GM23248 (cell line): ENCODE measurements at places on chromosomes 2 and 18. TPM values are rescaled to one million over a fixed set of nuclear protein-coding genes. Genes with fewer than 3 reads are reported as not detected.

DNA sequence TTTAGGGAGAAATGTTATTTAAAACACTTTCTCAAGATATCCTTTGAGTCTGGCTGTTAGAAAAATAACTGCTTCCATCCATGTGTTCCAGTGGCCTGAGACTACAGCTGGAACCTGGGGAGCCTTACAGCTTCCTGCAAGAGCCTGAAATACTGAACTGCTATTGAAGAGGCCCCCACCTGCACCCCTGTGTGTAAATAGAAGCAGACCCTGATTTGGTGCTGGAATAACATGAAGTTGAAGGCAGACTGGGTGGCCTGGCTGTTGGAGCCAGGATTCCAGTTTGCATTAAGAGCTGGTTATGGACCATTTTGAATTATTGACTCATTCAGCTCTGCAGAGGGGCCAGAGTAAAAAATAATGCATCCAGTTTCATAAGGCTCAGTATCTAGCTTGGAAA lies 61.9 kb downstream of the DIS3L2 start:
- H3K27ac ChIP-seq: no peak overlapping the region
- no peak overlapping the region for H3K4me3 ChIP-seq
- no peak for DNase-seq
- no peaks in the 10 kb centered on the region for H3K27me3 ChIP-seq

GRCh38 chr2:212520340-212520739 lies 18.3 kb downstream of the ERBB4 start:
- DNase-seq: peak; percentile 26
- no peaks in the 10 kb centered on the region for H3K4me1 ChIP-seq
- H3K4me3 ChIP-seq: no peak overlapping the region
- no peaks in the 10 kb centered on the region for H3K36me3 ChIP-seq
- H3K27me3 ChIP-seq: no peaks in the 10 kb centered on the region
- H3K27ac ChIP-seq: no peak overlapping the region

DNA sequence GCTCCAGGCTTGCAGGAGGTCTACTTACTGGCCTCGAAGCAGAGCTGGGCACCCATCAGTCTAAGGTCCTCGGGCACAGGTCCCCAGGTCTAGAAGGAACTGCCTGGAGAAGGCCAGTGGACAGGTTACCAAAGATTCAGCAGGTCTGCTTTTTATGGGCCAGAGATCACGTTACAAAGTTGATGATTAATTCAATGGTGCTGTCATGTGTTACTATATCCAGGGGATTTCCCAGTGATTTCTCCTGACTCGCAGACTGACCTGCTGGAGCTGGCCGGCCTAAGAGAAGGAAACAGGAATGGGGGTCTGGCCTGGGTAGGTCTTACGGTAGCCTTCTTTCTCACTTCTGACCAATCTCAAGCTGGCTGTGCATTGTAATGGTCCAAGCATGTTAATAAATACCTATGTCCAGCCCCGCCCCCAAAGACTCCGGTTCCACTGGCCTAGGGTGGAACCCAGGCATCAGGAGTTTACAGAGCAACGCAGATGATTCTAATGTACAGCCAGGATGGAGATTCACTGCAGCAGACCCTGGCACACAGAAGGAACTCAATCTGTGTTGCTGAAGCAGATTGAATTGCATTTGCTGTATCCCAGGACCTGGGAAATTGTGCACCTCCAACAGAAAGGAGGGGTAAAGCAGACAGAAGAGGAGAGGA lies at the start of gene NEURL3:
Gene NEURL3 (minus strand): TSS at position 127 of the 659 bp plus-strand sequence. CDS start 71 bp downstream, at position 56.
- H3K4me3 ChIP-seq: no peak within 1 kb of the TSS
- H3K4me1 ChIP-seq: no peaks in the 10 kb centered on the region
- peaks cover 7% of the 10 kb centered on the region for H3K27me3 ChIP-seq
- no peaks in the 10 kb centered on the region for H3K36me3 ChIP-seq
- no peak within 1 kb of the TSS for H3K27ac ChIP-seq

DNA sequence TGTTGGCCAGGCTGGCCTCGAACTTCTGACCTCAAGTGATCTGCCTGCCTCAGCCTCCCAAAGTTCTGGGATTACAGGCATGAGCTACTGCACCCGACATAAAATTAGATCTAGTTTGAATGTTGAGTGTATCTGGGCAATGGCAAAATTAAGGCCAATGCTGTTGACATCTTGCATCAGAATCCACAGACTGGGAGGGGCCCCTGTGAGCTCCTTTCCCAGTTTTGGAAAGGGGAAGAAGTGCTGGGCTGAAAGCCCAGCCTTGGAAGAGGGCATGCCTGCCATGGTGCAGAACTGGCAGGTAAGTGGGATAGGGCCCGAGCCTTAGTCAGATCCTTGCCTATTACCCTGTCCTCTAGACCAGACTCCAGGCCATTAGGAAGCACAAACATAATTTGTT lies 4.5 kb upstream of the MYOM1 start:
- H3K27ac ChIP-seq: no peak overlapping the region
- no peak for DNase-seq
- H3K27me3 ChIP-seq: no peaks in the 10 kb centered on the region
- no peaks in the 10 kb centered on the region for H3K36me3 ChIP-seq
- no peaks in the 10 kb centered on the region for H3K4me1 ChIP-seq

GRCh38 chr2:57850415-57851130 lies 196.0 kb upstream of the VRK2 start:
- no peaks in the 10 kb centered on the region for H3K27me3 ChIP-seq
- no peaks in the 10 kb centered on the region for H3K4me1 ChIP-seq
- H3K36me3 ChIP-seq: no peaks in the 10 kb centered on the region
- no peak for DNase-seq
- no peak overlapping the region for H3K4me3 ChIP-seq

- H3K4me3 ChIP-seq: no peak overlapping the region
- H3K36me3 ChIP-seq: no peaks in the 10 kb centered on the region
- no peaks in the 10 kb centered on the region for H3K4me1 ChIP-seq
Observed at GRCh38 chr2:15159206-15159605, 401.9 kb downstream of the NBAS start.

- no peaks in the 10 kb centered on the region for H3K4me1 ChIP-seq
- H3K36me3 ChIP-seq: no peaks in the 10 kb centered on the region
- H3K27me3 ChIP-seq: no peaks in the 10 kb centered on the region
- H3K27ac ChIP-seq: no peak overlapping the region
Observed at GRCh38 chr2:225055714-225056113, 13.4 kb upstream of the DOCK10 start.

GRCh38 chr18:70151614-70152013 lies 53.9 kb downstream of the RTTN start:
- no peaks in the 10 kb centered on the region for H3K27me3 ChIP-seq
- H3K36me3 ChIP-seq: peaks cover 18% of the 10 kb centered on the region
- no peak for DNase-seq
- H3K4me1 ChIP-seq: peaks cover 19% of the 10 kb centered on the region
- H3K4me3 ChIP-seq: no peak overlapping the region
- no peak overlapping the region for H3K27ac ChIP-seq

DNA sequence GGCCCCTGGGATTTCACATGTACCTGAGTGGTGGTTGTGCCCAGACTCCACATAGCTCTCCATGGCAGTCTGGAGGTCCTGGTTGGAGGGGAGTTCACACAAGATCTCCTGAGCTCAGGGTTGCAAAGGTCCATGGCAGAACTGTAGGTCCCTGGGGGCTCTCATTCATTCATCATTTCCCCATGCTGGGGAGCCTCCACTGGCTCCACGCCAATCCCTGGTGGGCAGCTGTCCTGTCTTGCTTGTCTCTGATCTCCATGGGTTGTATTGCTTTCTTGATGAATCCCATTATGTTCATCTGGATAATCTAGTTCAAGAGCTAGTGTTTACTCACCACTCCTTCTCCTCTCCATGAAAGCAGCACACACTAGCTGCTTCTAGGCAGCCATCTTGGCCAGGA lies 42.4 kb downstream of the ZSWIM2 start:
- no peak overlapping the region for H3K27ac ChIP-seq
- no peak for DNase-seq
- no peaks in the 10 kb centered on the region for H3K36me3 ChIP-seq
- no peak overlapping the region for H3K4me3 ChIP-seq
- no peaks in the 10 kb centered on the region for H3K4me1 ChIP-seq
- H3K27me3 ChIP-seq: no peaks in the 10 kb centered on the region

- no peak for DNase-seq
- H3K27me3 ChIP-seq: no peaks in the 10 kb centered on the region
- no peak overlapping the region for H3K4me3 ChIP-seq
- no peaks in the 10 kb centered on the region for H3K36me3 ChIP-seq
Observed at GRCh38 chr2:40283111-40283909, 168.6 kb downstream of the SLC8A1 start.

GRCh38 chr18:388200-388599 lies 112.3 kb downstream of the COLEC12 start:
- H3K4me3 ChIP-seq: no peak overlapping the region
- no peaks in the 10 kb centered on the region for H3K4me1 ChIP-seq
- H3K36me3 ChIP-seq: no peaks in the 10 kb centered on the region
- no peaks in the 10 kb centered on the region for H3K27me3 ChIP-seq

DNA sequence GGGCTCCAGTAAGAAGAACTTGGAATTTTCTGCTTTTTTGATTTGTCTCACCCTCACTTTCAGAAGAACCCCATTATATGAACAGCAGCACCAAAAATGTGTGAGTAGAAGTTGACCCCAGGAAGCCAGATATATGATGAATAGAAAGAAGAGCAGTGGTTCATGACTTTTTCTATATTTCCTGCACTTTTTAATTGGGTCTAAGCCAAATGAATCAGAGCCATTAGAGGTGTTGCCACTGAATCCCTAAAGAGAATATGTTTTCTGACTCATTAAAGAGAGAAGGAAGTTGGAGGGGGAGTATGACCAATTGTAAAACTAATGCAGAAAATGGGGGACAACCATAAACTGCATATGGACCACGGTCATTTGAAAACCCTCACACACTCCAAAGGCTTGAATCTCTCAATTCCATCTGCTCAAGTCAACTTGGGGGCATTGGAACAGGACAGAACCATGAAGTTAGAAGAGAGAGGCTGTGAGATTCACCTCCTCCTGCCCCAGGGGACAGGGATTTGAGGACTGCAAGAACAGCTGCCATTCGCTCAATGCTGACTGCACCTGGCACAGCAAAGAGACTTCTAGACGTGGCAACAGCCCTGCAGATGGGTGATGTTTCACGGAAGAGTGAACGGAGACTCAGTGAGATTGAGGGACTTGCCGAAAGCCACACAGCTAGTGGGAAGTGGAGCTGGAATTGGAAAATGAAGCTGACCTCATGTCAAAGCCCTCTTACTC lies 3.0 kb downstream of the DAPL1 start:
- peaks cover 8% of the 10 kb centered on the region; the same call in 1 of the 2 replicates for H3K4me1 ChIP-seq
- H3K36me3 ChIP-seq: no peaks in the 10 kb centered on the region
- DNase-seq: peak; percentile 71
- no peak overlapping the region for H3K27ac ChIP-seq
- H3K4me3 ChIP-seq: no peak overlapping the region

DNA sequence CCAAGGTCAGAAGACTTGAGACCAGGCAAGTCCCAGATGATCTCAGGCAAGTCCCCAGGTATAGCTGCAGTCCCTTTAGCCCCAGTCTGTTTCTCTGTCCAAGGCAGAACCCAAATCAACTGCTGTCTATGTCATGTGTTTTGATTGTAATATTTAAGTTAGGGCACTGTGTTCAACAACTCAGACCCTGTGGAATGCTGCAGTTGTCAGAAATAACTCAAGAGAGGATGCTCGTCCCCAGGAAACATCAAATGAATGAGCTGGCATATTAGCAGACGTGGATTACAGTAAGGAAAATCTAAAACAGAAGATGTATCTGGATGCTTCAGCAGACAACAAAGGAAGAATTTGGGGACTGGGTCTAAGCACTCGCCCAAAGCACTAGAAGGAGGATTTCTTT lies 70.1 kb downstream of the BCL11A start:
- H3K4me3 ChIP-seq: peak overlapping the region; percentile 61
- H3K4me1 ChIP-seq: peaks cover 41% of the 10 kb centered on the region
- no peaks in the 10 kb centered on the region for H3K27me3 ChIP-seq
- peak overlapping the region; percentile 92 for H3K27ac ChIP-seq

DNA sequence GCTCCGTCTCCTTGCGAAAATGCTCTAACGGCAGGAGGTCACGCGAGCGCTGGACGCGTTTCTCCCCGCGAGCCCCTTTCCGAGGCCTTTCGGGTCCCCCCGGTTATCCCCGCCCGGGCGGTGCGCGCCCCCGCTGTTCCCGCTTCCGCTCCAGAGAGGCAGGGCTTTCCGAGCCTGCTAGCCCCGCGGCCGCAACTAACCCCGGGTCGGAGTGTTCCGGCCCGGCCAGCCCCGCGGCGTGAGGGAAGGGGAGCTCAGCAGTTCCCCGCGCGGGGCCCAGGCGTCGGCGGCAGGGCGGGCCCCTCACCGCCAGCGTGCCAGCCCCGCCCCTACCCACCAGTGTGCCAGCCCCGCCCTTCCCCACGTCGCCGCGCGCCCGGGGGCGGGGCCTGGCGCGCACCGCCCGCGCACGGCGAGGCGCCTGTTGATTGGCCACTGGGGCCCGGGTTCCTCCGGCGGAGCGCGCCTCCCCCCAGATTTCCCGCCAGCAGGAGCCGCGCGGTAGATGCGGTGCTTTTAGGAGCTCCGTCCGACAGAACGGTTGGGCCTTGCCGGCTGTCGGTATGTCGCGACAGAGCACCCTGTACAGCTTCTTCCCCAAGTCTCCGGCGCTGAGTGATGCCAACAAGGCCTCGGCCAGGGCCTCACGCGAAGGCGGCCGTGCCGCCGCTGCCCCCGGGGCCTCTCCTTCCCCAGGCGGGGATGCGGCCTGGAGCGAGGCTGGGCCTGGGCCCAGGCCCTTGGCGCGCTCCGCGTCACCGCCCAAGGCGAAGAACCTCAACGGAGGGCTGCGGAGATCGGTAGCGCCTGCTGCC lies at the start of gene MSH6:
Gene MSH6 (plus strand): TSS at position 475 of the 815 bp plus-strand sequence. CDS start 89 bp downstream, at position 564.
- H3K4me3 ChIP-seq: peak within 1 kb of the TSS; percentile 89
- no peaks in the 10 kb centered on the region for H3K27me3 ChIP-seq
- H3K27ac ChIP-seq: peak within 1 kb of the TSS; percentile 86
- H3K36me3 ChIP-seq: no peaks in the 10 kb centered on the region; the same call in 1 of the 2 replicates
- DNase-seq: peak; percentile 96

- H3K27ac ChIP-seq: no peak overlapping the region
- DNase-seq: no peak
- no peaks in the 10 kb centered on the region for H3K27me3 ChIP-seq
- no peaks in the 10 kb centered on the region for H3K36me3 ChIP-seq
- no peak overlapping the region for H3K4me3 ChIP-seq
- H3K4me1 ChIP-seq: no peaks in the 10 kb centered on the region
Observed at GRCh38 chr18:56036741-56037140, 448.7 kb upstream of the TCF4 start.

Gene EMILIN2
- total RNA-seq: 23.9 and 30.2 TPM in 2 replicates

Gene CNDP2
- 40.5 and 46.4 TPM in 2 replicates for total RNA-seq

Gene ICA1L
- 5.4 and 8.1 TPM in 2 replicates for total RNA-seq

Gene UGT1A3
- total RNA-seq: not detected in 2 replicates

Gene TUBB6
- total RNA-seq: 608 and 817 TPM in 2 replicates

Gene HAAO
- total RNA-seq: not detected in 2 replicates

Gene NOL4
- not detected in 2 replicates for total RNA-seq
